ENCODE measurements at places on chromosomes 7 and 10. TPM values are rescaled to one million over a fixed set of nuclear protein-coding genes. Genes with fewer than 3 reads are reported as not detected.

Gene CDHR3
- total RNA-seq: 11.4 TPM

Gene FZD8
- total RNA-seq: 6.6 TPM

Gene ST8SIA6
- total RNA-seq: 10.1 TPM

Gene REEP3
- total RNA-seq: 18.2 TPM

Gene PDE6C
- total RNA-seq: not detected

Gene GGCT
- 18.9 TPM for total RNA-seq

Gene SPAM1
- total RNA-seq: not detected

Gene OR6B1
- total RNA-seq: not detected

Gene AKR1C3
- 27.1 TPM for total RNA-seq

Gene CDH23
- total RNA-seq: 4.5 TPM

Gene FRA10AC1
- 14.4 TPM for total RNA-seq

Gene ARHGEF5
- 0.80 TPM for total RNA-seq

Gene ANKRD2
- 969 TPM for total RNA-seq

Gene UTF1
- not detected for total RNA-seq

GRCh38 chr10:60677531-60678129 lies 100.6 kb upstream of the CDK1 start:
- DNase-seq: no peak

DNA sequence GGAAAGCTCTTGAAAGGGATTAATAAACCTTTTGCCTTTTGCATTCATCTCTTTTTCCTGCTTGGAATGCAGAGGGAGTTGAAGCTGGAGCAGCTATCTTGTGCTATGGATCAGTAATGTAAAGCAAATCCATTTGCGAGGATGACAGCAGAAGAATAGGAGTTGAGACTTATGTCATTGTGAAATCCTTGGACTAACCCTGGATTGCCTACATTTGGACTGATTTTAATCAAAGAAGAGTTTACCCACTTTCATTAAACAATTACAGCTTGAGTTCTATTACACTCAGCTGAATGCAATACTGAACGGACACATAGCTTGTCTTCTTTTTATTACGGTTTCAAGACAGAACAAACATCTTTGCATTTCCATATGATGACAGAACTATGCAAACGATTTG lies 362.3 kb downstream of the PHF14 start:
- DNase-seq: no peak

GRCh38 chr7:94228223-94228622 lies 166.5 kb upstream of the COL1A2 start:
- no peak for DNase-seq

- DNase-seq: no peak
These were observed 454.1 kb downstream of the PARD3 start for GRCh38 chr10:34360984-34361383.

GRCh38 chr7:134201569-134202261 lies 74.6 kb downstream of the LRGUK start:
- DNase-seq: no peak

DNA sequence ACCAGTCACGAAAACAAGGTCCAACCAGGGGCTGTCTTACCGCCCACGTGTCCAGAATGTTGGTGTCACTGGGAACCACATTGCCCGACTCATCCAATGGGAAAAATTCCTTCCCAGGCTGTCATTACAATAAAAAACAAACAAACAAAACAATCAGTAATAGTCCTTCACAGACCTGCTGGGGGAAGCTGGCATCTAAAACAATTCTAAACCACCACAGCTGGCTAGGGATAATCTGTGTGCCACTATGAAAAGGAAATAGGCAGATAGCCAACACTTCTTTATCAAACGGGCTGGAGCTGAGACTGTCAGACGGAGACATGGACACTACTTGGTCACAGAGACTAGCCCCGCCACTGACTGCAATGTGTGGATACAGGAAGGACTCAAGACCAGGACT lies 9.2 kb downstream of the AKR1B1 start:
- DNase-seq: no peak

GRCh38 chr7:26543951-26544350 lies 252.3 kb downstream of the SNX10 start:
- DNase-seq: no peak

GRCh38 chr10:108003061-108003460 lies 838.6 kb upstream of the SORCS1 start:
- DNase-seq: no peak

GRCh38 chr7:37735196-37735595 lies 51.6 kb downstream of the GPR141 start:
- DNase-seq: no peak

DNA sequence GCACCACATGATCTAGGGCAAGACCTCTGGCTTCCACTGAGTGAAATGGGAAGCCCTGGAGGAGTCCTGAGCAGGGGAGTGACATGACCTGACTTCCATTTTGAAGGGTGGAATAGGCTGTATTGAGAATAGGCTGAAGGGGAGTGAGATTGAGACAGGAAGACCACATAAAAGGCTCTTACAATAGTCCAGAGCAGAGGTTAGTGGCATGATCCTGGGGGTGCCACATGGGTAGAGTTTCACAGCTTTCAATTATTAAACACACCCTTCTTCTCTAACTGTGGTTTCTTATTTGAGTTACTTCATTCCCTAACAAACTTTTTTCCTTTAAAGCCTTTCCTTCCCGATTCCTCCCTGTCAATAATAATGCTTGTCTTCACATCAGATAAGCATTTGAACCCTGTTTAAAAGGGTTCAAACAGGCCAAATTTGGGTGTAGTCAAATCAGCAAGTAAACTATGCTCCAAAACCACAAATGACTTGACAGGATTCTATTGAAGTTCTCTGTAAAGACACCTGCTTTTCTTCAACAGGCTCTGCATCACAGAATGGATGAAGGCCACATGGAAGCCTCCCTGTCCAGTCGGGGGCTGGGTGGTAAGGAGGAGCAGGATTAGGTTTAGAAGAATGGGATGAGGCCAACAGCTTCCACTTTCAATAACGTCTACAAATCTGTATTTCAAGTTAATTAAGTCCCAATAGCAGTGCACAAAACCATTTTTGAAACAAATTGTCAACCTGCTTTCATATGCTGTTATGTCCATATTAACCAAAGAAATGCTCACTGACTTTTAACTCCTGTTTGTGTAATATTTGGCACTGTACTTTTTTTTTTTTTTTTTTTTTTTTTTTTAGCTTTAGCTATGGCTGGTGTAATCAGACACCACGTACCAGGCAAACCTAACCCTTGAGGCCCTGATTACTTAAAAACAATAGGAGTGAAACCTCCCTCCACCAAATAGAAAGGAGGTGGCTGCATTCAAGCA lies 131.9 kb downstream of the NRCAM start:
- no peak for DNase-seq

DNA sequence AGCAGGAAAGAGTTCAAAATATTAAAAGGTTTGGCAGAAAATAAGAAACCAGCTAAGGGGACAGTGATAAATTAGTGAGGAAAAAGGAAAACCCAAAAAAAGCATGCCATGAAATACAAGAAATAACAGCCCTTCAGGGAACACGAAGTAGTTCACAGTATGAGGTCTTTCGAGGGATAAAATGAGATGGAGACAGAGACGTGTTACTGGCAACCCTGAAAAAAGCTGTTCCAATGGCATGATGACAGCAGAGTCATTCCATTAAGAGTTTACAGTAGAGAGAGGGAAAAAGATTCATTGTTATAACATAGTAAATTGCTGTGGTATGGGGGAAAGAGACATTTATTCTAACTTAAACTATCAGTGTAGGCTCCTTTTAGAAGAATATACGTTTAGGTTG lies 391.2 kb downstream of the ANKRD7 start:
- no peak for DNase-seq

DNA sequence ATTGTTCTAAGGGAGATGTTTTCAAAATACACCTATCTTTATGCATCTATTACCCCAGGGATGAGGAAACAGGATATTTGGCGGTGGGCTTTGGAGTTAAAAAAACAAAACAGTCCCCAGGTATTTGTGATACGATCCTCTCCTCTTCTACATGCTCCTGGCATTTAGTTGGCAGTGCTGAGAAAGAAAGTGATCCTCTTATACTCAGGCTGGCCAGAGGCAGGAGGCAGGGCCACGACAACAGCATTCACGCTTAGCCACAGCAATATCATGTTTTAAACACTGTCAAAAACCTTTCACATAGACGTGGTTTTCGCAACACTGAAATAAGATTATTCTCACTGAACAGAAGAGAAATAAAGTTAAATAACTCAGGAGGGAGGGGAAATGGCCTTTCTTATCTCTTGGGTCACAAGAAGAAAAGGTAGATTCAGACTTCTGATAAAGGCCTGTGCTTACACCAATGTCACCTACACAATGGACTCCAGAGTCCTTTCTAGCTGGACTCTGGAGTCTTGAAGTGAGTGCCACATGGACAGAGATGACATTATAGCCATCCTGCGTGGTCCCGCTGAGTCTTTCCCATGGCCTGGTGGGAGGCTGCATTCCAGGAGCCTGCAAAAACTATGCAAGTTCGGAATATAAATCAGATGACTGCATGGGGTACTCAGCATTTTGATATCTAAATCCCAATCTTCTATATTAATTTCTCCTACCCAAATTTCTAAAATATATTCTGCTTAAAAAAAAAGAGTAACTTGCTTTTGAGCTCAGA lies 88.7 kb downstream of the PIP4K2A start:
- no peak for DNase-seq

GRCh38 chr7:2953099-2953498 lies 90.6 kb downstream of the CARD11 start:
- no peak for DNase-seq

DNA sequence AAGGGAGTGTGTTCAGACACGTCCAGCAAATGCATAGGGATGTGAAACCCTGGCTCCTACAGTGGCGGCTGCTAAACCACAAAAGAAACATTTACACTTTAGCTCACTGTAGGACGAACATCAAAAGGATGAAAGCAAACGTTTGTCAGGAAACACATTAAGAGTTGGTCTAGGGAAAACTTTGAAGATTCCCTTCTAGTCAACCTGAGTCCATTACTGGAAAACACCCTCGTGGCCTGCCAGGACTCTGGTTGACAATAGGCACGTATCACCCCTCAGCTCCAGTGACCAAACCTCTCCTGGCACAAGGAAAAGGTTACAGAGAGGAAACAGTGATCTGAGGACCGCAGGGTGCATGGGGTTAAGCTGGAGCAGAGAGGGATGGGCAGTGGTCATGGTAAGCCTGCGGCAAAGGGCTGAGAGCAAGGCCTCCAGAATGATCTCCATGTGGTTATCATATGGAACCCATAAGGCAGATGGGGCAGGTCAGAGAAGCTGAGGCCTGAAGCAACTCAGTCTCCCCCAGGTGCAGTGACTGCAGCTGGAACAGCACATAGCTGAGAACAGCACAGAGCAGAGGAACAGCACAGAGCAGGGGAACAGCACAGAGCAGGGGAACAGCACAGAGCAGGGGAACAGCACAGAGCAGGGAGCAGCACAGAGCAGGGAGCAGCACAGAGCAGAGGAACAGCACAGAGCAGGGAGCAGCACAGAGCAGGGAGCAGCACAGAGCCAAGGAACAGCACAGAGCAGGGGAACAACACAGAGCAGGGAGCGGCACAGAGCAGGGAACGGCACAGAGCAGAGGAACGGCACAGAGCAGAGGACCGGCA lies 49.9 kb downstream of the CHST15 start:
- no peak for DNase-seq

- DNase-seq: no peak
These were observed 23.7 kb upstream of the TRIM24 start for GRCh38 chr7:138436388-138436787.

- DNase-seq: no peak
These were observed 103.0 kb downstream of the MYOF start for GRCh38 chr10:93378997-93379730.

DNA sequence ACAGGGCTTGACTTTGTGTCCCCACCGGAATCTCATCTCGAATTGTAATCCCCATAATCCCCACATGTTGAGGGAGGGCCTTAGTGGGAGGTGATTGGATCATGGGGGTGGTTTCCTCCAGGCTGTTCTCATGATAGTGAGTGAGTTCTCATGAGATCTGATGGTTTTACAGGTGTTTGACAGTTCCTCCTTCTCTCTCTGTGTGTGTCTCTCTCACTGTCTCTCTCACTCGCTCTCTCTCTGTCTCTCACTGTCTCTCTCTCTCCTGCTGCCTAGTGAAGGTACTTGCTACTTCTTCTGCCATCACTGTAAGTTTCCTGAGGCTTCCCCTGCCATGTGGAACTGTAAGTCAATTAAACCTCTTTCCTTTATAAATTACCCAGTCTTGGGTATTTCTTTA lies 289.8 kb upstream of the HABP2 start:
- no peak for DNase-seq

- DNase-seq: no peak
These were observed 34.7 kb upstream of the CALN1 start for GRCh38 chr7:72446591-72447462.

DNA sequence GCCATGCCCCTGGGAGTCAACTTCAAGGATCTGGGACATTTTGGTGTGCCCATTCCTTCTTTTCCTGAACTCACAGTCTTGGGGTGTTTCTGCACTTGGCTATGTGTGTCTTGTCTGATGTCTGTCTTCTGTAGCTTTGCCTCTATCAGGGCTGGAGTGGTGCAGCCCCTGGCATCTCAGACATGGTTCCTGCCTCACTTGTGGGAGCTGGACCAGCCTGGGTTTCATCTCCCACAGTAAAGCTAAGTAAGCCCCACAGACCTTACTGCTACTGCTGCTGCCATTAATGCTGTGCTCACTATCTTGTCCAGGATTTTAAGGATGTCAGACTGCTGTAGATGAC lies 59.0 kb downstream of the ADCYAP1R1 start:
- no peak for DNase-seq

- DNase-seq: no peak
These were observed 163.7 kb upstream of the CDC14C start for GRCh38 chr7:48760528-48761265.

DNA sequence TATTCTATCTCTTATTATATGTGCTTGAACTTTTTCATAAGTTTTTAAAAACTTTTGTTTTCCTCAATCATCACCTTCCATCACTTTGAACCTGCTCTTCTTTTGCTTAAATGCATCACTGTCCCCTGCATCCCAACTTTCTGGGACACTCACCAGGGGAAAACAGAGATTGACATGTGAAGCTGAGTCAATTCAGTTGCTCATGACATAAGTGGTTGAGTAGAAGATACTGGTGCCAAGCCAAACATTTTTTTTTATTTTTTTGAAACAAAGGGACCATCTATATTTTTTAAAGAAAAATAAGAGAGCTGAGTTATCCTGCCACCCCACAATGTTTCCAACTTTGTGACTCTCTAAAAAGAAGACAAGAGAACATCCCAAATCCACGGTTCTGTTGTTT lies 61.8 kb upstream of the AHR start:
- DNase-seq: no peak

GRCh38 chr7:140062118-140062527 lies 628 bp downstream of the PARP12 start:
- peak; percentile 23 for DNase-seq
